ENCODE measurements at places on chromosomes 13 and 19.

GRCh38 chr13:48675247-48675646 is 21.5 kb downstream of the CYSLTR2 start:
- no peak for DNase-seq

GRCh38 chr13:75347925-75348324 is 134.0 kb downstream of the TBC1D4 start:
- no peak for DNase-seq

GRCh38 chr13:80871481-80871880 is 530.6 kb upstream of the SPRY2 start:
- DNase-seq, result no peak

- DNase-seq, result no peak
Measured at GRCh38 chr13:27442797-27443196, 7.6 kb downstream of the MTIF3 start.

DNA sequence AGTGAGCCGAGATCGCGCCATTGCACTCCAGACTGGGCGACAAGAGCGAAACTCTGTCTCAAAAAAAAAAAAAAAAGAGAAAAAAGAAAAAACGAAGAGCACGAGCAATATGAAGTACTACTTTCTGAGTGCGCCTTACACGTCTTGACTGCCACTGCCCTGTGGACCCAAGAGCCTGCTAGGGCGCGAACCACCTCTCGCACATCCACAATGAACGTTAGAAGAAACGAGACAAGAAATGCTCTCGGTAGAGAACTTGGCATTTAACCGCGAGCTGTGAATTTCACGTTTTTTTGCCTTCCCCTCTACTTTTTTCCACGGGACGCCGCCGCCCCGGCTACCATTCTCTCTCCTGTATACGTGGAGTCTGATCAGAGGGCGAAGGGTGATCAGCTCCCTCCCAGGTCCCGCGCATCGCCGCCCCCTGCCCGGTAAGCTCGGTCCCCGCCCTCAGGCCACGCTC is 454 bp downstream of the TIMM44 start:
- DNase-seq, result no peak

DNA sequence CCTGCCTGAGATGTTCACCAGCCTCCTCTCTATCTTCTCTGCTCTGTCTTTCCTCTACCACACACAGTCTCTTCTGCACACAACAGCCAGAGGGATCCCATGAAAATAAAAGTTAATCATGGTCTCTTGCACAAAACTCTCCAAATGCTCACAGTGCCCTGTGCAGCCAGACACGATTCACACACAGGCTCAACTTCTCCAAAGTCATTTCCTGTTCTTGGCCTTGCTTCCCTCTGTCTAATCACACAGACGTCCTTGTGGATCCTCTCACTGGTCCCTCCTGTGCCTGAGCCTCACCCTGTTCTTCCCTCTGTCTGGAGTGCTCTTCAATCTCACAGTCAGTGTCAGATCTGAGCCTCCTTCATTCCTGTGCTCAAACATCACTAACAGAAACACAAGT is 7.8 kb downstream of the SIGLEC12 start:
- DNase-seq, result no peak

- DNase-seq, result no peak
Measured at GRCh38 chr13:41405367-41405766, 52.0 kb upstream of the RGCC start.

GRCh38 chr13:78679329-78679728 is 20.4 kb upstream of the OBI1 start:
- no peak for DNase-seq

Measured in T-helper 22 cell (primary cell).